ENCODE measurements at places on chromosomes 1 and 21. TPM values are rescaled to one million over a fixed set of nuclear protein-coding genes. Genes with fewer than 3 reads are reported as not detected.

CR1L gene
- not detected for total RNA-seq

VANGL1 gene
- total RNA-seq, result 2.8 TPM

CYP4X1 gene
- not detected for total RNA-seq

ESPN gene
- total RNA-seq, result 0.08 TPM

GREM2 gene
- not detected for total RNA-seq

All from activated CD8-positive, alpha-beta memory T cell treated with anti-CD3 and anti-CD28 coated beads for 36 hours (primary cell).